ENCODE measurements at places on chromosomes 5 and 9.

DNA sequence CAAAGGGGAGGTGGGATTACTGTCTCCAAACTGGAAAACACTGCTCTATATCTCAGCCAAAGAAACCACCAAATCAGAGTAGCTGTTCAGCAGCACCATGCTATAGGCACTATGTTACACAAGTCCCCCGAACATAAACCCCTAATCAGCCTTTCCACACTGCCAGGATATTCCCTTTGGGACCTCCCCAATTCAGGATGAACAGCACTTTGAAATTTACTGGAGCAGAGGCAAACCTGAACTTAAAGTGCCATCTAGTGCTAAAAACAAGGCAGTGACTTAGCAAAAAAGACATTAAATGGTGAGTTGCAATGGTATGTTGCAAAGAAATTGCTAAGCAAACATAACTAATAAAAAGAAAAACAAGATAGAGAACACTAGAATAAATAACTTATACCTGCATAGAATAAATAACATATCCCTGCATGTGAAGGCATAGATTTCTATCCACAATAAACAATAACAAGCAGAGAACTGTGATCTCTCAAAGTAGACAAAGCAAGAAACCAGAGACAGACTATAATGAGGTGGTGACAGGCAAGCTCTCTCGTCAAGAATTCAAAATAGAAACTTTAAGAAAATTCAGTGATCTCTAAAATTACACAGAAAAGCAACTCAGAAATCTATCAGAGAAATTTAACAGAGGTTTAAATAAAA, 584.4 kb upstream of the ACO1 start:
- DNase-seq = no peak

GRCh38 chr5:12323637-12324229, 419.5 kb upstream of the CTNND2 start:
- no peak for DNase-seq

GRCh38 chr5:5350101-5350500, 72.4 kb upstream of the ICE1 start:
- DNase-seq = no peak

DNA sequence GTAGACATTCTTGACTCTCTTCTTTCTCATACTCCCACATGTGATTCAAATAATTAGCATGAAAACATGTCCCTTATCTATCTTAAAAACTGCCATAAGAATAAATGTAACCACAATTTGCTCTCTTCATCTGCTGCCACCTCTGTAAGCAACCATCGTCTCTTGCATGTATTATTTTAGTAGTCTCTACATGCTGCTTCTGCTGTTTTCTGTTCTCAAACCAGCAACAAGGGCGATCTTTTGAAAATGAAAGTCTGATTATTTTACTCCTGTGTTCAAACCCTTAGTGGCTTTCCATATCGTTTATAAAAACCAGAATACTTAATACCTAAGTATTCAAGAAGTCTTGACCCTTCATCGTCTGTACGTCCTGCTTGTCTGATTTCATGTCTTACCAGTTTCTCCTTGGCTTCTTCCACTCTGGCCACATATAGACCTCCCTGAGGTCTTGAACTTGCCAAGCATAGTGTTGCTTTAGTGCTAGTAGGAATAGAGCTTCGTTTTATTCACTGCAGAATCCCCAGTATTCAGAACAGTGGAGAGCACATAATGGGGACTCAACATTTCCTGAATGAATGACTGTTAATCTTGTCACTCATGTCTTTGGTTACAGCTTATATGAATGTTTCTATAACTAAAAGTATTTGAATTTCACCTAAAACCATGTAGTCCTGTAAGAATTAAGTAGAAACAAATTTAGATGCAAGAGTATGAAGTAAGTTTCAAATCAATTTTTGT, 10.6 kb downstream of the CDC42SE2 start:
- no peak for DNase-seq

DNA sequence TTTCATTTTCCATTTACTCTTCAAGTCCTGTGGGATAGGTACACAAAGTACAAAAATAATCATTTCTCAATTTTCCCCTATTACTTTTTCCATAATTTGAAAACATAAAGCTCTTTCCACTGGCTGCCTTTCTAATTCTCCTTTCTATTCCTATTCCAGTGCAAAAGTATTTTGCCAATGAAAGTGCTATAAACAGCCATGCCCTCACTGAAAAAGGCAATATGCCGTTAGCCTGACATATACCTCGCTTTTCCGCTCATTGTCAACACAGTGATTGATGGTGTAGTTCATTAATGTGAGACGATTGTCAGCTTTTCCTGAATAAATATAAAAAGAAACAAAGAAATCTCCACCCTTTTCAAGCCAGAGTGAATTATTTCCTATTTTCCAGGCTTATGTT, 97.5 kb downstream of the EBF1 start:
- DNase-seq = no peak

DNA sequence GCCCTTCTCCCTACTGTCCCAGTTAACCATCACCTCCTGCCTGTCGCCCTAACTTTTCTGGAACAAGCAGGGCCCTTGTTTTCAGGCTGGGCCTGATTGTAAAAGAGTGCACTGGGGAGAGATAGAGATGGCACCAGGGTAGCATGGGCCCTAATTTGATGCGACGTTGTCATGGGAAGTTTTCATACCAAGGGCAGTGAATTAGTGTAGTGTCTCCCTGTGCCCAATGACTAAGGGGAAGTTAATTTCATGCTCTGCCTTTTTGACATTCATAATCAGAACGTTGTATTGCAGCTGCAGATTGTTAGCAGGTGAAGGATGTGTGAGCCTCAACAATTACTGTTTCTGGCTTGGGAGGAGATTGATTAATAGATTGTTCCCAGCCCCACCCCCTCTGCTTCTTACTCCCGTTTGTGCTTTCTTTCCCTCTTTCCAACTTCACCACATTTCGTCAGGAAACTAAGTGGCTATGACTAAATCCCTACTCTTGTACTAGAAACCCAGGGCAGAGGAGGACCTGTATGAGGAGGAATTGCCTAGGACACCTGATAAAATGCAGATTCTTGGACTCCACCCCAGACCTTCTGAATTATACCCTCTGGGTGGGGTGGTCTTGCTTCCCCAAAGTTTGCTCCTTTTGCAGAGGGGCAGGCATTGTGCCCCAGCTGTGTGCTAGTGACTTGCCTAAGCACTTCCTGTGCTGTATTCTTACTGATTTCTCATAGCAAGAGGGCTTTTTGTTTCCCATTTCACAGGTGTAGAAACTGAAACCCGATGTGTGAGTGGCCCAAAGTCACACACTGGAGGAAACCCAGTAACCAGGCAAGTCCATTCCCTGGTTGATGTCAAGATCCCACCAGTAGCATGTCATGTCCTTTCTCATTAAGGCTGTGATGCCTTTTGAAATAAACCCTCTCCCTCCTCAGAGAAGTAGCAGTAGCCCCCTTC, 56.3 kb downstream of the DAB2IP start:
- no peak for DNase-seq

DNA sequence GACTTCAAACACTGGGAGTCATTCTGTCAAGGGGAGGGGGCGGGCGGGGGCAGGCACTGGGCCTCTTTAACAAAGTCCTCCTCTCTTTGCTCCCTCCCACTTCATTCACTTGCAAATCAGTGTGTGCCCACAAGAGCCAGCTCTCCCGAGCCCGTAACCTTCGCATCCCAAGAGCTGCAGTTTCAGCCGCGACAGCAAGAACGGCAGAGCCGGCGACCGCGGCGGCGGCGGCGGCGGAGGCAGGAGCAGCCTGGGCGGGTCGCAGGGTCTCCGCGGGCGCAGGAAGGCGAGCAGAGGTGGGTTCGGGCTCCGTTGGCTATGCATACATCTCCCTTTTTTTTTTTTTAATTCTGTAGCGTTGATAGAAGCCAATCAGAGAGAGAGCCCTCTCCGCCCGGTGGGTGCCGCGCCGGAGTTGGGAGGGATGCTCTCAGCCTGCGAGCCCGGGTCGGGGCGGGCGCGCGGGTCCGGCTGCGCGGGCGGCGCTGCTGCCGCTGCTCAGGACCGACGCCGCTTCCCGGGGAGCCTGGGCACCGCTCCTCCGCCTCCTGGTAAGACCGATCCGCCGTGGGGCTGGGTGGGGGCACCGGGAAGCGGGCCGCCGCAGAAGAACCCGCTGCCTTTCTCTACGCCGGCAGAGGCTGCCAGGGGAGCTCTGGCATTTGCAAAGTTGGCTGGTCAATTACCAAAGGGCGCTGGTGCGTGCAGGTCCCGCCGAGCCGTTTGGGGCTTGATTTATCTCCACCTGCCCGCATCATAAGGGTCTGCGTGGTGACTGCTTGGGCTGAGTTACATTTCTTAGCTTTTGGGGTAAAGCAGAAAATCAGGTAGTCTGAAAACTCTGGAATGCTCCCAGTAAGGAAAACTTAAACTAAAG, at the start of gene CDH6:
CDH6 (plus strand) TSS at position 96 of the 877 bp plus-strand sequence. CDS start 73,788 bp downstream, outside the sequence.
- DNase-seq = no peak

GRCh38 chr5:73994963-73995362, 369.0 kb downstream of the ARHGEF28 start:
- DNase-seq = no peak

Data from activated CD8-positive, alpha-beta memory T cell treated with anti-CD3 and anti-CD28 coated beads for 4 hours (primary cell).